ENCODE measurements at places on chromosomes 5 and 9.
A peak's percentile ranks its signal among the peaks of the same experiment; 100 is the strongest.

DNA sequence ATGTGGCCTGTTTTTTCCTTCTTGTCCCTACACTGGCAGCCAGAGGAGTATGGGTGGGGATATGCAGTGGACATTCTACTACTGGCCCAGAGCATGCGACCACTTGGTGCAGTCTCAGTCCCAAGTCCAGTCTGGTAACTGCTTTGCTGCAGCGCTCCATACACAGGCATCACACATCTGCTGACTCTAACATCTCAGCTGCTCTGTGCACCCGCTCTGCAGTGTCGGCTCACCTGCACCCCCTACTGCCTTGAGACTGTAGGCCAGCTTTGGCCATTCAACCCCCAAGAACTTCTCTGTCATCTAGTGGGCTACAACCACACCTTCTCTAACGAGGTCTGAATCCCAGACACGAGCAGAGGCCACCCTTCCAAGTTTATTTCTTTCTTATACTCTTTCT, 46.4 kb upstream of the SLCO6A1 start:
- no peak for DNase-seq

DNA sequence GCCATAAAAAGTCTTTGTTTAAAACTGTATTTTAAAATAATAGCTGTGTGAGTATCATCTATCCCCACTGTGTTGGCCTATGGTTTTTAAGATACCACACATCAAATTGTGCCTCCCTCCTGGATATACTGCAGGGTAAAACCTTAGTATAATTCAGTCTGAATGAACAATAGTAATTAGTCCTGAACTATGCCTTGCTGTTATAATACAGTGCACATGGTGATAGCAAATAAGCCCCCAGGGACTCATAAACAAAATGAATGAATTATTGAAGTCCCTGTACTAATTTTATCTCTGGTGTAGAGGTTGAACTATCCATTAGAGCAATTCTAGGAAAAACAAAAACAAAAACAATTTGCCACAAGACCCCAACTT, 142.7 kb upstream of the ADAMTSL1 start:
- no peak for DNase-seq

GRCh38 chr9:106798016-106798799, 64.8 kb upstream of the ZNF462 start:
- no peak for DNase-seq

DNA sequence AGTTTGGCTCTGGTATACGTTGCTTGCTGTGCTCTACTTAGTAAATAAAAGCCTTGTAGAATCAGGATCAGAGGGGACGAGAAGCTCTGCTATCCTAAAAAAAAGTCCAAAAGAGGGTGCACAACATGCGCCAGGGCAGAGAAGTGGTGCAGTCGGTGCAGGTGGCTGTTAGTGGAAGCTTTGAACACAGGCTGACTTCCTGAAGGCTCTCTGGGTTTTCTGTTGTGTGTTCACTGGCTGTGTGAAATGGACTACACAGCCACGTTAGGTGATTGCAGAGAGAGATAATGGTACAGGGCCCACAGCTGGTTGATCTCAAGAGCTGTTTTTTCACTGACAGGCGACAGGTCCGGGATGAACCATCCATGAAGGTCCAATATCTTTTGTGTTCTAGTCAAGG, 167.4 kb downstream of the TMEM167A start:
- no peak for DNase-seq

- DNase-seq: no peak
Observed at GRCh38 chr5:59792983-59793585, 100.4 kb downstream of the PDE4D start.

- DNase-seq: peak; percentile 29
Observed at GRCh38 chr9:137150617-137151457, 11.9 kb downstream of the GRIN1 start.

- DNase-seq: no peak
Observed at GRCh38 chr9:136297016-136297691, 6.7 kb downstream of the CCDC187 start.

DNA sequence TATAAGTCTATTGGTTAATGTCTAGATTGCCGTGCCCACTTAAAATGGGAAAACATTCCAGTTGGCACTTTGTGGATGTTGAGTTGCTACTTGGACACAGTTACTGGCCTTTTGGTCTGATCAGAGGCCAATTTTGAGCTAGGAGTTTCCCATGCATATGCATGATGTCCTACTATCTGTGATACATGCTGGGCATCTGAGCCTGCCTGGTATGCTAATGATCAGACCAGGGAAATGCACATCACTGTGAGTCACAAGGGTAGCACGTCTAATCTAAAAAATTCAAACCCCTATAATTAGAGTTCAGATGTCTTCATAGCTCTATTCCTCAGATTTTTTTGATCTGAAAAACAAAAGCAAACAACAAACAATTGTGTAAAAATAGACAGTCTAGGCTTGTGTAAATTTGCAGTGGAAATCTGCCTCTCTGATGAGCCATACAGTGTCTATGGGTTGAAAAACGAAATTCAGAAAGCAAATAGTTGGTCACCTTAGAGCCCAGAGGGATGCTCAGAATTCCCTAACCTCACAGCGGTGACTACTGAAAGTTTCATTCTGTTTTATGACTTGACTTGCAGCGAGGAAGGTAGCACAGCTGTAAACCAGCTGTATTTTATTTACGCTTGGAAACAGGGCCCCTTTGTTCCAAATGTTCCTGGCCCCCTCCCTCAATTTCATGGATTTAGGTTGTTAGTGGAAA, 37.3 kb downstream of the PALM2AKAP2 start:
- DNase-seq: no peak

DNA sequence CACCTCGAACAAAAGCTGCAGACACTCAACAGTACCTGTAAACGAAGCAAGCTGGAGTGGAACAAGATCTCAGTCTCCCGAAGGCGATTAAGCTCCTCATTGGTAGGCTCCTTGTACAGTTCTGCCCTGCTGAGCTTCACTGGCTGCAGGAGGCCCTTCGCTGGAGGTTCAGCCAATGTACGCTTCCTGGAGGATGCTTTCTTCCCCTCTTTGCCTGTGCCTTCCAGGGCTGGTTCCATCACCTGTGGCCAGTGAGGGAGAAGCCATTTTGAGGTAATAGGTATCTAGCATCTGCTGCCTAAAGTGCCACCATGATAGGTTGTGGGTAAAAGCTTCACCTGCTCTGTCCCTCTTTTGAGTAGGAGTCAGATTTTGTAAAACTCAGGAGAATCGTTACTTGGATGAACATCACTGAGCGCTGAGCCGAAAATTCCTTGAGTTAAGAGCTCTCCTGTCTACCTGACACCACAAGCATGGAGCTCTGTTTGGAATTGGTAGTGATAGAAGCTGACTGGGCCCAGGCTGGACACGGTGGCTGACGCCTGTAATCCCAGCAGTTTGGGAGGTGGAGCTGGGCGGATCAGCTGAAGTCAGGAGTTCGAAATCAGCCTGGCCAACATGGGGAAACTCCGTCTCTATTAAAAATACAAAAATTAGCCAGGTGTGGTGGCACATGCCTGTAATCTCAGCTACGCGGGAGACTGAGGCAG, 1.4 kb downstream of the NOL6 start:
- DNase-seq: no peak

DNA sequence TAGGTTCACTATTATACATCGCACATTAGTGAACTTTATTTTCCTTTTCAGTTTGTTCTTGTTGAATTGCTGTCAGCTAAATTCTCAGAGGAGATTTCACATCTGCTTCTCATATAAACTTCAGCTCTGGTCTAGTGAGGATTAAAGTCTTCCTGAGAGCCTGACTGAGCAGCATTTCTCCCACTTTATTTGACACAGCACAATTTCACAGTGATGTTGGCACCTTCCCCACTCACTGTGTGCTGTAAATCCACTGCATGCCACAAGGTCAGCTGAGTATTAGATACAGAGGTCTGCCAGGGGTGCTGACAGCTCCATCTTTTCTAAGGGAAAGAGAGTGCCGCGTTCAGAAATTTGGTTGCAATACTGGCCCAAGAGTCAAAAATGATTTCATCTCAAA, 567.4 kb downstream of the PRR16 start:
- DNase-seq: no peak

GRCh38 chr5:19986031-19986619, 1.9 kb downstream of the CDH18 start:
- no peak for DNase-seq

GRCh38 chr9:115262477-115262876, 144.5 kb upstream of the TNC start:
- DNase-seq: no peak

GRCh38 chr9:91061506-91061905, 259.9 kb downstream of the SYK start:
- DNase-seq: no peak

- no peak for DNase-seq
Observed at GRCh38 chr9:125889476-125890419, 142.6 kb downstream of the PBX3 start.

GRCh38 chr9:120612218-120612617, 32.3 kb upstream of the CDK5RAP2 start:
- DNase-seq: no peak

DNA sequence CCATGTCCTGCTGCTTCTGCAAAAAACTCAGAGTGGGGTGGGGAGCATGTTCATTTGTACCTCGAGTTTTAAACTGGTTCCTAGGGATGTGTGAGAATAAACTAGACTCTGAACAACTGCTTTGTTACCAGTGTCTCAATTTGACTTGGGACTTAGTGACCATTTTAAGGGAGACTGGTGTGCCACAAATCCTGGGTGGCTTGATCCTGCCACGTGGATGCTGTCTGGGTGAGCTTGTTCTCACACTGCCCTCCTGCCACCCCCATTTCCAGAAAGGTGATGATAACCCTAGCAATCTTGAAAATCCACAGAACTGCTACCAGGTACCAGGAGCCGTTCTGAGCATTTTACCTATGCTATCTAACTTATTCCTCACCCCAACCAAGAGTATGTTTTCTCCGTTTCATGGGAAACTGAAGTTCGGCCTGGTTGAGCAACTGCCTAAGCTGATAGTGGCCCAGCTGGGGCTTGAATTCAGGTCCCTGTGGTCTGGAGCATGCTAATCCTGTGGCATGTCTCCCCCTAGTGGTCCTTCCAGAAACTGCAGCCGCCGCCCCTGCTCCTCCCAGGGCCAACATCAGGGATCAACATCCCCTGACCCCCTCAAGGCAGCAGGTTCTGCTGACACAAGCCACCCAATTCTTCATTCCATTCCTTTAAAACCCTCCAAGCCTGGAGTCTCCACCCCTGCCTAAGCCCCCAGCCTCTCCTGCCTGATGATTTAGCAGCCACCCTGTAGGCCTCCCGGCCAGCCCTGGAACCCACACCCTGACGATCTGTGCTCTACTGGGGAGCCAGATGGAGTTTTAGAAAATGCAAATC, 2.8 kb downstream of the IL3 start:
- DNase-seq: peak; percentile 47

DNA sequence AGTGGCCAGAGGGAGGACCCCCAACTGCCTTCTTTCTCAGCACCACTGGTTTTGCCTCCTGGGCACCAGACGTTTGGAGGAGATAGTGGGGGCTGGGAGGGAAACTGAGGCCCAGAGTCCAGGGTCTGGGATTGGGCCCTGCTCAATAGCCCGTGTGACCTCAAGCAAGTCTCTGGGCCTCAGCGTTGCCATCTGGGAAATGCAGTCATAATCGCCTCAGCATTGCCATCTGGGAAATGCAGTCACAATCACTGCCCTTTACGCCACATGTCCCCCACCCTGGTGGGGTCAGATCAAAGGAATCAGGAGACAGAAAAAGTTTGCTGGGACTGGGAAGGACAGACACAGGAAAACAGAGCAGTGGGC, 1.6 kb downstream of the SH2D3C start:
- DNase-seq: no peak

GRCh38 chr5:113760486-113760885, 247.0 kb downstream of the YTHDC2 start:
- DNase-seq: no peak

DNA sequence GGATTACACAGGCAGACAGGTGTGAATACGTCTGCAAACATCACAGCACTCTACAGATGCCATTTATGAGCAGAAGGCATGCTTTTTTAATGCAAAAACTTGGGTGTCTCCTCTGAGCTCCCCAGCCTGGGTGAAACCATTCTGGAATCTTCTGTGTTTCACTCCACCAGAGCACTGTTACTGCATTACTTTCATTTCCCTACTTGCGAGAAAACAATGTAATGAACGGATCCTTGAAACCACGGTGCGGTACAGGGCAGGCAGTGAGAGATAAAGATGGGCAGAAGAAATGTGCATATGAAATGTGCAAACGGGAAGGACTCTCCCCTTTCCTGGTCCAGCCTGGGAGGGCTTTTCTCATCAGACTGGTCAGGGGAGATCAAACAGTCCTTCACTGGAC, 584.3 kb upstream of the KLF4 start:
- DNase-seq: no peak

- no peak for DNase-seq
Observed at GRCh38 chr9:70587201-70587600, 172.7 kb upstream of the KLF9 start.

DNA sequence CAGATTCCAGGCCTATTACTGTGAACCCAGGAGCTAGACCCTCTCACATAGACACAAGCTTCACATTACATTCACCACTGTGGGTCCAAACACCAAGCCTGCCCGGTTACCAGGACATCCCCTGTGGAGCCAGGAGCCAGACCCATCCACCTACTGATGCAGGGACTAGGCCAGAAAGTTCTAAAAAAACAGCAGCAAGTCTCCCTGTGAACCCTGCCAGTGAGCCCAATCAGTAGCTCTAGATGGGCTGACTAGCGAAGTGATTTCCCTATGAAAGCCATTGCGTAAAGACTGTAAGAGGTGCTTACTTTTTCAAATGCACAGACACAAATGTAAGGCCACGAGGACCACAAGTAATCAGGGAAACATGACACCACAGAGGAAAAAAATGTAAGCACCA, 352.3 kb downstream of the TMEM161B start:
- DNase-seq: no peak
